ENCODE measurements at places on chromosomes 16 and 17.
A peak's percentile ranks its signal among the peaks of the same experiment; 100 is the strongest.

DNA sequence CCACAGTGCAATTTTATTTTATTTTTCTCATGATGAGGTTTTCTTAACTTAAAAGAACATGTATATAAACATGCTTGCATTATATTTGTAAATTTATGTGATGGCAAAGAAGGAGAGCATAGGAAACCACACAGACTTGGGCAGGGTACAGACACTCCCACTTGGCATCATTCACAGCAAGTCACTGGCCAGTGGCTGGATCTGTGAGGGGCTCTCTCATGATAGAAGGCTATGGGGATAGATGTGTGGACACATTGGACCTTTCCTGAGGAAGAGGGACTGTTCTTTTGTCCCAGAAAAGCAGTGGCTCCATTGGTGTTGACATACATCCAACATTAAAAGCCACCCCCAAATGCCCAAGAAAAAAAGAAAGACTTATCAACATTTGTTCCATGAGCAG is 12.3 kb upstream of the EFCAB13 start:
- no peak for DNase-seq

GRCh38 chr16:48323783-48324775 is 61.1 kb downstream of the SIAH1 start:
- DNase-seq, result no peak

- no peak for DNase-seq
These were observed 26.1 kb downstream of the CDH1 start for GRCh38 chr16:68762996-68763756.

- DNase-seq, result no peak
These were observed 103.5 kb downstream of the STX8 start for GRCh38 chr17:9472094-9472493.

GRCh38 chr17:43832168-43832975 is 574 bp downstream of the MPP3 start:
- DNase-seq, result no peak

DNA sequence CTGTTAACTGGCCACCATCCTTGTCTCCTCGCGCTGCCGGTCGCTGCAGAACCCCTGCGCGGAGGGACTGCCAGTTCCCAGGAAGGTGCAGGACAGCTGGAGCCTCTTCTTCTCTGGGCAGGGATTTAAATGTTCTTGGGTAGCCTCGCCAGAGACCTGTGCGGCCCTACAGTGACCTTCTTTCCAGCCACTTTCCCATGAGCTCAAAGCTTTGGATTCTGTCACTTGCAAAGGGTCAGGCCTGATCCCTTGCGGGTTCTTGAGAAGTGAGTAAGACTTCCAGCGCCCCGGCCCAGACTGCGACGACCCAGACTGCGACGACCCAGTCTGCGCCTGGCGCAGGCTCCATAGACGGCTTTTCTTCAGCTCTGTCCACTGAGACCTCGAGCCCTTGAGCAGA is 1.4 kb upstream of the SLFN5 start:
- no peak for DNase-seq

DNA sequence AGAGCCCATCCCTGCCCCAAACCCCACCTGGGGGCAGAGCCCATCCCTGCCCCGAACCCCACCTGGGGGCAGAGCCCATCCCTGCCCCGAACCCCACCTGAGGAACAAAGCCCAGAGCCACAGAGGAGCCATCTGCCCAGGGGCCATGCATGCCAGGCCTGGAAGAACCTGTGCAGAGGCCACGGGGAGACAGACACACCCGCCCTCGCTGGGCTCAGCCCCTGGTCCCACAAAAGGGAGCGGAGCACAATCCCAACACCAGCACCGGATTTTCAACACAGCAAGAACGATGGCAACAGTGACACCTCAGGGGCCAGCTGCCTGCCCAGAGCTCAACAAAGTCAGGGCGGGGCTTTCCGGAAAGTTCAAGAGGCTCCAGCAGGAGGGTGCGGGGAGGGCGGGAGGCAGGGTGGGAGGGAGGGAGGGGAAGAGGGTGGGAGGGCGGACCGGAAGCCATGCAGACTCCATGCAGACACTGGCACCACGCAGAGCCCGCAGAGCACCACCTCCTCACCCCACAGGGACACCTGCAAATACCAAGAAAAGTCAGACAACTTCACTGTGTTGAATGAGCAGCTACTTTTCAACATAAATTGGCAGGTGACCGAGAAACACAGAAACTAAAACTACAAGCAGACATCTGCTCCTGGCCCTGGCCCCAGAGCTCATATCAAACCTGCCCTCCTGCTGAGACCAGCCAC is 27.9 kb upstream of the C16orf95 start:
- no peak for DNase-seq

GRCh38 chr16:67248073-67248400 is 742 bp upstream of the SLC9A5 start:
- DNase-seq, result no peak

GRCh38 chr17:66518677-66519076 is 216.3 kb downstream of the PRKCA start:
- DNase-seq, result no peak

- DNase-seq, result no peak
These were observed 19.6 kb downstream of the AKAP1 start for GRCh38 chr17:57104461-57105175.

- no peak for DNase-seq
These were observed 4.8 kb upstream of the C1QL1 start for GRCh38 chr17:44972953-44973352.

DNA sequence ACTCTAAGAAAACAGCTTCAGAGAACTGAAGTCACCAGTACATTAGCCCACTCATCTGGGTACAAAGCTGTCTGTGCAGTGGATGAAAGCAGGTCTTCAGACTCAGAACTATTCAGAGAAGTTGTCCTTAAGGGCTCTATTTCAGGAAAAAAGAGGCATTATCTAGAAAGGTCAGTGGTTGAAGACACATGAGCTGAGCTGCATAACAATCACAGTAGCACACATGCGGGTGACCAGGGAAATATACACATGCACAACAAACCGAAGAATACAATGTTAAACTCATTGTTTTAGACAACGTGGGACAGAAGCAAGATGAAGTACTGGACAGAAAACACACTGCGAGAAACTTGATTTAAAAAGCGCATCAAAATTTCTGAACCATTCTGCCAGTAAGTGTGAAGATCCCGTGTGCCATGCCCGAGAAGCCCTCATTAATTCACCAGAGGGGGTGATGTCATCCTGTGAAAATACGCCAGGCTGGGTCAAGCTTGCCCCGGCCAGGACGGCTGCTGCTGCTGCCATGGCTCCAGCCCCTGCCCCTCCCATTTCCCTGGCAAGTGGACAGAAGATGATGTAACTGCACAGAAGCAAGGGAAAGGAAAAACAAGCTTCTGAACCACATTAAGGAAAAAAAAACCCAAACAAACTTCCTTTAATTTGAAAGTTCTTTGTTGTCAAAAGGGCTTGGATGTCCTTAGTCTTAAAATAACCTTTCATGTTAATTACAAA is 10.1 kb downstream of the DYNC1LI2 start:
- DNase-seq, result no peak

GRCh38 chr16:23435500-23435899 is 17.5 kb downstream of the COG7 start:
- peak; percentile 24 for DNase-seq

- no peak for DNase-seq
These were observed 308.2 kb downstream of the XYLT1 start for GRCh38 chr16:17162560-17162959.

Measured in stimulated activated CD8-positive, alpha-beta memory T cell treated with anti-CD3 and anti-CD28 coated beads, Interleukin-15, amount 100 ng/mL, for 24 hours (primary cell).